ENCODE measurements at places on chromosomes 5 and 9.

DNA sequence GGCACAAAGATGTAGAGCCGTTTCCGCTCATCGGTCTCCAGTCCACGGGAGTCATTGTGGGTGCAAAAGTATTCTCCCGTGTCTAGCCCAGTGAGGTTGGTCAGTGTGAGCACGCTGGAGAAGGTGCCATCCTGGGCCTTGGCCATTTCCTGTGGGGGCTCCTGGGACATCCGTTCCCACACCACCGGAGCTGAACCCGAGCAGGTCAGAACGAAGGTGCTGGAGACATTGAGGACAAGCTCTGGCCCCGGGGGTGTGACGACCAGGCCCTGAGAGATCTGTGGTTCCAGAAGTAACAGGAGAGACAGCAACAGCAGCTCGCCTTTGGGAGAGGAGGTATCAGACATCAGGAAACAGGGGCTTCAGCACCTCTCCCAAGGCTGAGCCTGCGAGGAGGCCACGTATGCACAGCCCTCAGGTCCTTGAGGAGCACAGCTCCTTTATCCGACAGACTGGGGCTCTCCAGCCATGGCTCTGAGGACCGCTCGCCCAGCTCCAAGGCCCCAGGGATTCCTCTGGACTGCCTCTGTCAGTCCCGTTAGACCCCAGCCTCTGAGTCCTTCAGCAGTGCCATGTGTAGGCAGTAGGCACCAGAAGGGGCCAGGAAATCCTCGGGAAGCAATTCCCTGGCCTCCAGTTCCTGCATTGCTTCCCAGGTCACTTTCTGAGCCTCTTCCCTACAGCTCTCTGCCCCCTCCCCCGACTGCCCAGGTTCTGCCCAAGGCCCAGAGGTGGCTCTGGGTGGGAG, 19.9 kb downstream of the PDGFRB start:
- no peak for DNase-seq

DNA sequence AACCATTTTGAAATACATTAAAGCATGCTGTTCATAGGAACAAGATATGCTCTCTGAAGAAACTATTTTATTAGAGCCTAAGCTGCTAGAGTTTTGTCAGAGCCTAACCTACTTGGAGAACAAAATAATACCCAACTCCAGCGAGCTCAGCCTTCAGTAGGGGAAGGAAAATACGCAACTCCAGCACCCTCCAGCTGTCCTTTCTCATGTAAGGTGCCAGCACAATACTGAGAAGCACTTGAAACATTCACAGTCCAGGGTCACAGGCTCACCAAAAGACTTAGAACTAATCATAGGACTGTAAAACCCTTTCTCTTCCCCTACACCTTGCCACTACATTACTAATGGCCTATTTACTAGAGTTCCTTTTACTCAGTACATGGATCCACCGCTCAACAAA, 18.9 kb downstream of the DPYSL3 start:
- no peak for DNase-seq

DNA sequence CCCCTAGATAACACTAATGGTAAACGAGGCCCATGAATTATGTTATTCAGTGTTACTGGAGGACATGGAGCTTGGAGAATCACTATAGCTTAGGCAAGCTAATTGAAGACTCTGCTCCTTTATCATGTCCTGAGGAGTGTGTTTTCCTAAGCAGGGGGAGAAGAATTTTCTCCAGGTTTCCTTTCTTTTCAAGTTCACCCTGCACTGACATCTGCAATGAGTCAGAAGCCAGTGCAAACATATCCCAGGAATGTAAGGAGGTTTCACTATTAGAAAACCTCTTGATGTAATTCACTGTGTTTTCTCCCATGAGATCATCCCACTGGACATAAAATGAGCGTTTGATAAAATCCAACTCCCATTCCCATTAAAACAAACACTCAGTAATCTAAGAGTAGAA, 75.6 kb downstream of the DMRT2 start:
- no peak for DNase-seq

GRCh38 chr5:65760504-65761275, 38.7 kb downstream of the NLN start:
- no peak for DNase-seq

DNA sequence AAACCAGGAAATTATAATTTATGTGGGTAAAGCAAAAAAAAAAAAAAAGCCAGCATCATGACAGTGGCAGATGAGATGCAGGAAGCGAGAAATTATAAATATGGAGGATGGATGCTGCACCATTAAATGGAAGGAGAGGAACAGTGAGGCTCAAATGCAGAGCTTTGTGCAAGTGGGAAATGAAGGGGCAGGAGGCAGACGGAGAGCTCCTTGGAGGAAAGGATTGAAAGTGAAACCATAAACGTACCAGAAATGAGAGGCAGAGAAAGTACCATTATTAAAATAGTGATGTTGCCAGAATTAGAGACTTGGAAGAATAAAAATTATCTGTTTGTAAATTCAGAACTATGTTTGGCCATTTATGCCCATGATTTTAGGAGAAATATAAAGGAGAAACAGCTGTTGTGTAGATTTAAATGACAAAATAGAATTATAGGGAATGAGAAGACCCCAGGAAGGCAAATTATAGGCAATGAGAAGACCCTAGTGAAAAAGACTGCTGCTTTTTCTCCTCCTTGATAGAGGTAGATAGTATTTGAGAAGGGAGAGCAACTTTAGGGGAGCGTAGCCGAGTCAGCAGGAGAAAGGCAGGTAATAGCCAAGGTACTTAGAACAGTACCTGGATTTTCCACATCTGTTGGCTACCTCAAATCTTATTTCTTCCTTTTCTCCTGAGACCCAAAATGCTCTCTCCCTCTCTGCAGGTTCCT, 341.0 kb upstream of the CD180 start:
- no peak for DNase-seq

- no peak for DNase-seq
Measured at GRCh38 chr5:98569288-98569687, 204.2 kb upstream of the RGMB start.

- no peak for DNase-seq
Measured at GRCh38 chr5:131542723-131543122, 92.3 kb downstream of the RAPGEF6 start.

- DNase-seq, result no peak
Measured at GRCh38 chr9:122936464-122936863, 4.4 kb upstream of the RABGAP1 start.

DNA sequence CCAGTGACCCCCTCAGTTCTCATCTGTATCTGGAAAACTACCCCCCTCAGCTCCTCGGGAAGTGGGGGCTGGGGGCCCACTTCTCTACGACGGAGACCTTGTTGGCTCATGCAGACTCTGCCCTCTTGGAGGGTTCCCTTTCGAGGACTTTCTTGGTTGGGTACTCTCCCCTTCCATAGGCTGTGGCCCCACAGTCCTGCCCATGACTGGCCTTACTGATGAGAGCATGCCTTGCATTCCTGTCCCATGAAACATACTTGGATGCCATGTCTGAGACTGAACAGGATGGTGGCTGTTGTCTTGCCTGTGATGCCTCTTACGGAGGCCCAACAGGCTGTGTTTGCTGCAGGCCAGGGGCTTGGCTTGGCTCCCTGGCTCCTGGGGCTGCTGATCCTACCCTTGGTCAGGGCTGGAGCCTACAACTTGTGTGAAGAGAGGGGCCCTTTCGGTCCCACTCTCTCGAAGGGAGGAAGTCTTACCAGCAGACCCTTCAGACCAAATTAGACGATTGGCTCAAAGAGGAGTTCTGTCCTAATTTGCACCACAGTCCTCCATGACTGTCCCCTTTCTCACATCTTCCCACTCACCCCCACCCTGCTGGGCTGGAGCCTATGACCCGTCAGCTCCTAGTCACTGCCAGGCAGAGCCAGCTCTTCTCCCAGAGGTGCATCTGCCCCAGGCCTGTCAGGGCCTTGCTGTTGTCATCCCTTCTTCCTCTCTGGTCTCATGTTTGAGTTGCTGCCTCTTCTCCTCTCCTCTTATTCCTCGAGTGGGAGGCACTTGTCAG, 109.9 kb downstream of the CACNA1B start:
- no peak for DNase-seq

- no peak for DNase-seq
Measured at GRCh38 chr9:114965564-114965963, 35.2 kb upstream of the TNFSF8 start.

DNA sequence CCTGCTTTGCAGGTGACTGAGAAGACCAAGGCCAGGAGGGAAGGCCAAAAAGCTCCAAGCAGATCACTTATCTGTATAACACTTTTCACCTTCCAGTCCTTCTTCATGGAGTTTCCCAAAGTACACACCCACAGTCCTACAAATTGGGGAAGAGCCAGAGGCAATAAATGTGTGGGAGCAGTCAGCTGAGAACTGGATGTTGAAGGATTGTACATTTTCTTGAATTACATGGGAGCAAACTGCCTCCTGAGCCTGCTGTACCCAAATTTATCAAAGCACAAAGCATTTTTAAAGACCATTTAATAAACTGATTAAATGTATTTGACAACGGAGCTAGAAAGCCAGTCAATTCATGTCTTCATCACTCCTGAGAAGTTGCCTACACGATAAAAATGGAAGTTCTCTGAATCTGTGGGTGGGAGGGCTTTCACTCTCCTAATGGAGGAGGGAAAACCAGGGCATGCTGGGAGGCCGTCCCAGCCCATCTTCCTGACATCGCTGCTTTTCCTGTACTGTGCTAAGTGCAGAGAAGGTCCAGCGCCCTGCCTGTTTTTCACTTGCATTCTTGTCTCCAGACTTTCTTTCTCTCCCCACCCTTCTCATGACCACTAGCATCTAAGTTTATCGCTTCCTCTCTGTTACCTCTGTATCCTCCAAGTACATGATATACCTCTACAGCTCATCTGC, 79.0 kb downstream of the KCNIP1 start:
- no peak for DNase-seq
